ENCODE measurements at places on chromosomes 3 and 15. TPM values are rescaled to one million over a fixed set of nuclear protein-coding genes. Genes with fewer than 3 reads are reported as not detected.

DNA sequence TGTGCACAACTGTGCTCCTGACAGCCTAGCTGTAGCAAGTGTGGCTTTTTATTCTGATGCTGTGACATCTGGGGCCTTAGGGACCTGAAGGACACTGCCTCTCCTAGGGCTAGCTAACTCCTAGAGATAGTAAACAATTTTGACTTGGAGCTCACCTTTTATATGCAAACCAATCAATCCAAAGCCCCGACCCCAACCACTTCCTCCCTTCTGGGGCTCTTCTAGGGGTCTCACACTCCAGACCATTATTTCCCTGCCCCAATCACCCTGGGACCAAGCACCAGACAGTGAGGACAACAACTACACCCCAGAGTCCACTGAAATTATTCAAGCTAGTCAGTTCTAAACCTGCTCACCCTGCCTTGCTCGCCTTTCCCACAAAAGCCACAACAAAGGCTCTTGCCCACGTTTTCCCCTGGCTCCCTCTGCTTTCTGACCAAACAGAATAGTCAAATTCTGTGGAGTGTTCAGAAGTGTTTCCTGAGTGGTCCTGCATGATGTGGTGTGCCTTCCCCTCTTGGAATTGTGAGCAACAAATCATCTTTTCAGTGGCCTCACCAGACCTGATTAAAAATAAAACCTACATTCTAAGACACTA, 84.2 kb upstream of the WNT5A start:
- H3K27ac ChIP-seq: no peak overlapping the region
- no peaks in the 10 kb centered on the region for H3K27me3 ChIP-seq
- no peak for DNase-seq
- H3K4me3 ChIP-seq: no peak overlapping the region
- no peaks in the 10 kb centered on the region for H3K4me1 ChIP-seq
- H3K36me3 ChIP-seq: no peaks in the 10 kb centered on the region

DNA sequence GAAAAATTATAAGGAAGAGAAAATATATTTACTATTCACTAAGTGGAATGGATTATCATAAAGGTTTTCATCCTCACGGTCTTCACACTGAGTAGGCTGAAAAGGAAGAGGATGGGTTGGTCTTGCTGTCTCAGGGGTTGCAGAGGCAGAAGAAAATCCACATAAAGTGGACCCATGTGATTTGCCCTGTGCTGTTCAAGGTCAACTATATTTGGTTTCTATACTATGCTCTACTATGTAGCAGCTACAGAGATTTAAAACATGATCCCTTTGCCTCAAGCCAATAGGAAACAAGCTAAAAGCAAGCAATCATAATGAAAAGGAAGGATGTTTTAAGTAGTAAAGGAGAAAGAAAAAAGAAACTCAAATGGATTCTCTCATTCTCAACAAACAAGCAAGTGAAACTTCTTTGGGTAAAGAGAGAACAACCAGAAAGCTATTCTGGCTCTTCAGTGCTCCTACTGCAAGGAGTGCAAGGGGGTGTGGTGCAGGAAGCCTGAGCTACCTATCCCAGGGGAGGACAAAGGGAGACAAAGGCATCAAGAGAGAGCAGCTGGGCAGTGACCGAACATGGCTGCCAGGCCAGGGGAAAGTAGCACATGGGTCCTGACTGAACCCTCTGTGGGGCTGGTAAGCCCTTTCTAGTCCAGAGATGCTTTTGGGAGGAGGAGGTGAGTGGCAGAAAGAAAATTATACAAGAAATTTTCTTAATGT, 35.9 kb downstream of the SFMBT1 start:
- no peaks in the 10 kb centered on the region for H3K27me3 ChIP-seq
- no peak overlapping the region for H3K4me3 ChIP-seq
- no peak for DNase-seq
- no peak overlapping the region for H3K27ac ChIP-seq
- no peaks in the 10 kb centered on the region for H3K36me3 ChIP-seq
- H3K4me1 ChIP-seq: no peaks in the 10 kb centered on the region

DNA sequence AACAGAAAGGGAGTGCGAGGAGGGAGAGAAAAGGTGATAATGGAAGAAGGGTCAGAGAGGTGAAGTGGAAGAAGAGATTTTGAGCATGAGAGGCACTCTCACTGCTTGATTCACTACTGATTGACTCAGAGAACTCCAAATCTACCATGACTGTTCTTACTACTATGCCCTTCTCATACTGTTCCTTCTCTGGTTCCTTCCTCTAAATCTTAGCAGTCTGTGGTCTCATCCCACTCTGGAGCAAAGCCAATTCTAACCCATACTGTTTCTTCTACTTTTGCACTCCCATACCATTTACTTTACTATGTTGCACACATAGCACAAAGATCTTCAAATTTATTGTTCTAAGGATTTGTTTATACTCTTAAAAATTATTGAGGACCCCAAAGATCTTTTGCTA, 100.8 kb downstream of the DTWD1 start:
- H3K36me3 ChIP-seq: no peaks in the 10 kb centered on the region
- no peak overlapping the region for H3K27ac ChIP-seq
- no peak for DNase-seq
- no peaks in the 10 kb centered on the region for H3K4me1 ChIP-seq

DNA sequence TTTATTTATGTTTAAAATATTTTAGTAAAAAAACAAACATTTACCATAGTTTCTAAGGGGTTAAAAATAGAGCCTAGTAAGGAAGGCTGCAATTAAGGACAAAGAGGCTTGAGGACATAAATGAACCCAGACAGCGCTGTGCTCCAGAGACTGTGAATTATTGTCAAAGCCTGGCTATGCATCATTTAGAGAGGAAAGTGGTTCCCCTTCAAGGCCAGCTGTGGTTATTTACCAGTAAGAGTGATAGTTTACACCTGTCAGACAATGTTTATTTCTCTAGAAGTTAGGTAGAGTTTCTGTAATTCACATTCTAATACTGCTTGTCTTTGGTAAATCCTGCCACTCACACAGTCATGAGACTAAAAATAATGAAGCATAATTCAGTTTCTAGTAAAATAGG, 32.4 kb upstream of the PIK3R4 start:
- no peak overlapping the region for H3K27ac ChIP-seq
- no peaks in the 10 kb centered on the region for H3K36me3 ChIP-seq
- no peak for DNase-seq
- no peaks in the 10 kb centered on the region for H3K27me3 ChIP-seq

DNA sequence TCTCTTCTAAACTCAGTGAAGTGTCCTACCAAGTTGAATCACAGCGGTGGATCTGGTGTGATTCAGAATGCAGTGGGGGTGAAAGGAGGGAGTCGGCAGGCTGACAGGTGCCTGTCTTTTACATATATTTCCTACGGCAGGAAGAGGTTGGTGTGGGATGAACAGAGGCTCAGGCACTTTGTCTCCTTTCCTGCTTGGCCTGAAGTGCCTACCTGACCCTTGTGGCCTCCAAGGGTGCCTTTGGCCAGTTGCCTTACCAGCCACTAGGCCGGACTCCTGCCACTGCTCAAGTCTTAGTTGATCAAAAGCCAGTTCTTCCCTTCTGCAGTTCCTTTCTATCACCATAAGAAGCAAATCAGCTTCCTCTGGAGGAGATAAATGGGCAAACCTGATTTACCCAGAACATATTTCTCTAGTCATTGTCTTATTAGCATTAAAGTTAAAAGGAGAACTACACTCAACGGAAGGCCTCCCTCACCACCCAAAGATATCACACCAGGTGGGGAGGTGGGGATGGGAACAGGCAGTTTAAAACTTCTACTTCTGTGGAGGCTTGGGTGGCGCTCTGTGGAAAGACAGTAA, 52.1 kb downstream of the CRTC3 start:
- no peaks in the 10 kb centered on the region for H3K27me3 ChIP-seq
- no peaks in the 10 kb centered on the region for H3K36me3 ChIP-seq
- H3K27ac ChIP-seq: peak overlapping the region; percentile 59
- H3K4me1 ChIP-seq: peaks cover 31% of the 10 kb centered on the region
- no peak overlapping the region for H3K4me3 ChIP-seq

The OR5H15 gene
- total RNA-seq: not detected

DNA sequence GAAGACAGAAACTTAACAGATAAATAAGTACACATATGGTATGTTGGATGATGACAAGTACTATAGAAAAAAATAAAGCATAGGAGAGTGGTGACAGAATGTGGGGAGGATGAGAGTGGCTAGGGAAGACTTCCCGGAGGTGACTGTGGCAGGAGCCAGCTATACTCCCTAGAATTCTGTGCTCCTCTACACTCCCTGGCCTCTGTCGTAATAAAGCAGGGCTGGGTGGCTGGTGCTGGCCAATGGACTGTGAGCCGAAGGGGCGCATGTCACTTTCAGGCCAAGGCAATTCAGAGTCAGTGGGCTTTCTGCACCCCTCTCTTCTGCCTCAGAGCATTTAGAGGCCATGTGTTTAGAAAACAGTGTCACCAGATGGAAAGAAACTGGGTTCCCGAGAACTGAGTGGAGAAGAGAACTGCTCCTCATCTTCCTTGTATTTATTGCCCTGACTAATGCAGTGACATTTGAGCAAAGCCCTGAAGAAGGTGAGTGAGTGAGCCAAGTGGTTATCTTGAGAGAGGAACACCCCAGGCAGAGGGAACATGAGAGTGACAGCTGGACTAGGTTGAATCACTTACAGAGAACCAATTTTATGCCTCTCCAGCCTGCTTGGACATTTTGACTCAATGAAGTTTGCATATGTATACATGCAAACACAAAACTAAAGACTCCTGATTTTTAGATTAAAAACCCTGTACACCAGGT, 5.2 kb upstream of the VPS8 start:
- no peak overlapping the region for H3K27ac ChIP-seq
- no peaks in the 10 kb centered on the region for H3K4me1 ChIP-seq
- H3K27me3 ChIP-seq: no peaks in the 10 kb centered on the region
- H3K36me3 ChIP-seq: no peaks in the 10 kb centered on the region
- H3K4me3 ChIP-seq: no peak overlapping the region
- no peak for DNase-seq

- no peak overlapping the region for H3K4me3 ChIP-seq
- DNase-seq: no peak
- H3K27me3 ChIP-seq: peaks cover 11% of the 10 kb centered on the region
- no peaks in the 10 kb centered on the region for H3K36me3 ChIP-seq
- H3K27ac ChIP-seq: no peak overlapping the region
Measured at GRCh38 chr15:45121706-45122417, 7.7 kb downstream of the DUOXA2 start.

The FEZF2 gene
- total RNA-seq: not detected

GRCh38 chr3:182058488-182058887, 346.8 kb downstream of the SOX2 start:
- H3K27ac ChIP-seq: no peak overlapping the region
- H3K36me3 ChIP-seq: no peaks in the 10 kb centered on the region
- no peak overlapping the region for H3K4me3 ChIP-seq
- H3K4me1 ChIP-seq: no peaks in the 10 kb centered on the region
- no peaks in the 10 kb centered on the region for H3K27me3 ChIP-seq
- DNase-seq: no peak

The XCR1 gene
- not detected for total RNA-seq

DNA sequence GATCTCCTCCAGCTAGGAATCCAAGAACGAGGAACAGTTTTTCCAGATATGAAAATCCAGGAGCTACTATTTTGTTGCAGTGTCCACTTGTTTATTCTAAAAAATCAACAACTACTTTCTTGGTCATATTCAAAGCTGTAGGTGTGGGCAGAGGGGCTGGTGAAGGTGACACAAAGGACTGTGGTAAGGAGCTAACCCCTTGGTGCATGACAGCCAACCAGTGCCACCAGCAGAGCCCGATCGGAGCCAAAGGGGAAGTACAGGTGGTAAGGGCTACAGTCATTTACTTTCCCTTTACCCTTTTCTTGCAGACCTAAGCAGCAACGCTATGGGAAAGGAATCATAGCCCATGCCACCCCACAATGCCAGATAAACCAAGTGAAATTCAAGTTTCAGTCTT, 30.7 kb downstream of the PLA1A start:
- peaks cover 4% of the 10 kb centered on the region for H3K4me1 ChIP-seq
- H3K4me3 ChIP-seq: no peak overlapping the region
- no peaks in the 10 kb centered on the region for H3K36me3 ChIP-seq
- H3K27me3 ChIP-seq: no peaks in the 10 kb centered on the region
- DNase-seq: no peak
- peak overlapping the region; percentile 85 for H3K27ac ChIP-seq

The CFAP91 gene
- total RNA-seq: 3.5 TPM

The DNAH12 gene
- total RNA-seq: not detected

- no peaks in the 10 kb centered on the region for H3K27me3 ChIP-seq
- H3K27ac ChIP-seq: no peak overlapping the region
- no peaks in the 10 kb centered on the region for H3K4me1 ChIP-seq
- H3K4me3 ChIP-seq: no peak overlapping the region
- no peak for DNase-seq
- no peaks in the 10 kb centered on the region for H3K36me3 ChIP-seq
Measured at GRCh38 chr3:170426240-170426797, 7.7 kb downstream of the CLDN11 start.

The SEMA7A gene
- total RNA-seq: 5.5 TPM

The GRK7 gene
- total RNA-seq: not detected

The FRMD5 gene
- total RNA-seq: not detected

DNA sequence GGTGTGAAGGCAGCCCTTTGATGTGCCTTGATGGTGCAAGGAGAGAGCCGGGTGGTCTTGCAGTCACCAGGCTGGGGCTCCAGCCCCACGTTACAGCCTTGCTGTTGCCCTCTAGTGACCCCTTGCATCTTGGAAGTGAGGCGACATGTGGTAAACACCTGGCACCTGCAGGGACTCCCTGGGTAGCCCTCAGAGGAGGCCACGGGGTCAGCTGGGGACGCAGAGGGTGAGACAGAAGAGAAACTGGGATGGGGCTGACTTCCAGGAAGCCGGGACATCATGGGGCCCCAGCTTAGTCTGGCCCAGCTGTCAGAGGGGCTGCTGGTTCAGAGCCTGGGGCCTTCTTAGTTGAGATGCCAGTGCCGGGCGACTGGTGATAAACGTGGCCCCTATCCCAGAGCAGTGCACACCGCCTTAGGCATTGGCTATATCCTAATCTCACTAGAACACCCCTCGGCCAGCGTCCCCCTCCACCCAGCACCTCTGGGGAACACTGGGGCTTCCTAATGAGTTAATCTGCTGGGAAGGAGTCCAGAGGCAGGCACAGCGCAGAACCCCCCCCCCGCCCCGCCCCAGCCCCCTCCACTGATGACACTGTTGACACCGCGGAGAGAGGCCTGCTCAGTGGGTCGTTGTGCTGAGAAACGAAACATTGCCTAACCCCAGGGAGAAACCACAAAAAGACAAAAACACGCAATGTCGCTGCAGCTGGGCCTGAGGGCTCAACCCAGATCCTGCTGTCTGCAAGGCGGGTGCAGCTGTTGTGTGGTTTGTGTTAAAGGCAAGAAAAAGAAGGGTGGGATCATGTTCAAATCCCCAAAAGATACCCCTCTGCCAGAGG, 60.5 kb upstream of the KLF13 start:
- no peaks in the 10 kb centered on the region for H3K36me3 ChIP-seq
- H3K4me1 ChIP-seq: no peaks in the 10 kb centered on the region
- no peak overlapping the region for H3K4me3 ChIP-seq
- no peak for DNase-seq
- no peaks in the 10 kb centered on the region for H3K27me3 ChIP-seq

DNA sequence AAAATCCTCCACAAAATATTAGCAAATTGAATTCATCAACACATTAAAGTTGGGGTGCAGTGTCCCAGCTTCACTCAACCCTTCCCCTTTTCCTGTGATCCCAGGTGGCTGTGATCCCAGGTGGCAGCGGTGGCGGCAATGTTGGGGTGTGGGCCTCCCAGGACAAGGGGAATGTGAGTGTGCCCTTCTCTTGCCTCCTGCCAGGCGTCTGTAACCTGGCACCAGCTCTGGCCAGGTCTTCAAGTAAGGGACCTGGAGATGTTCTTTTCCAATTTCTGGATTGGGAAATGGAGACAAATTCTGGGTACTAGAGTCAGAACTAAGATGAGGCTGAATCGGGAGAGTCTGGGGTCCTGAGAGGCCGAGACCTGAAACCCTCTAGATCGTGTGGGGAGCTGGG, 20.1 kb downstream of the GOLGA6A start:
- no peak overlapping the region for H3K4me3 ChIP-seq
- no peaks in the 10 kb centered on the region for H3K36me3 ChIP-seq
- no peaks in the 10 kb centered on the region for H3K27me3 ChIP-seq

The ERICH6 gene
- not detected for total RNA-seq

Measured in ascending aorta (tissue), 2 donors.